NCI-H1694 treated with DMSO at 0.1 percent for 48 hours (cell line): ENCODE measurements at places on chromosomes 2 and 18.

DNA sequence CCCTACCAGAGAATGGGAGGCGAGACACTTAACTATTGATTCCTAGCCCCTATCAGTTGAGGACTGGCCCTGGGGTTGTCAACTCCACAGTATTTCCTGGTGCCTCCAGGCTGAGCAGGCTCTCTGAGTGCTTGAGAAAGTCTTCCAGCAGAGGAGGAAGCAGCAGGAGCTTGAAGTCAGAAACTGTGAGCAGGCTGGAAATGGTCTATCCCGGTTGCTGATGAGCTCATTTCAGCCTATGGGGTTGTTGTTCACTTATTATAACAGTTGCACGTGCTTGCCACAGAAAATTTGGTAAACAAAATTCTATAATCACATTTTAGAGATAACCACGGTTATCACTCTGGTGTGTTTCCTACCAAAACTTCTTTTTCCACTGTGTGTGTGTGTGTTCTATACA is 254.7 kb upstream of the THUMPD2 start:
- no peak for DNase-seq

DNA sequence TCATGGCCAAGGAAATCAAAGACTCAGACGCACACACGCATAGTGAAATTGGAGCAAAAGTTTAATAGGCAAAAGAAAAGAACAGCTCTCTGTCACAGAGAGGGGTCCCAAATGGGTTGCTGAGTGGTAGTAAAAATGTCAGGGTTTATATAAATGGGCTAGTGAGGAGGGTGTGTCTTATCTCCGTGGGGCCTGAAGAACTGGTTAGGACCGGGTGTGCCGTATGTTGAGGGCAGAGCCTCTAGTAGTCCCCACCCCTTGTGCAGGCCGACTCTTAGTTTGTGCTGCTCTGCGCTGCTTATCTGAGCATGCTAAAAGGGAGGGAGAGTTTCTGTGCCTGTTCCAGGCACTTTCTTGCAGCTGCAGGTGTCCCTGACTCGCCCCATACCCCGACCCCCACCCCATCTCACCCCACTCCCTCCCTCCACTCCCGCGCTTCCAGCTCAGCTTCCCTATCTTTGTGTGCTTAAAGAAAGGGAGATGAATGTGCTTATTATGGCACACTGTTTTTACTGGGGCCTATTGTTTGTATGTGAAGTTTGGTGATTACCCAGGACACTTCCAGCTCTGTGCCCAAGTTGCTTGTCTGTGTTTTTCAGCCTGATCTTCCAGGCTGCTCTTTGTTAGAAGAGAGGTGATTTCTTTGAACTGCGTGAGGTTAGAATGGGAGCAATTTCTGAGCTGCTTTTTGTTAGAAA is 167.4 kb downstream of the SPAG16 start:
- DNase-seq = no peak

GRCh38 chr2:213429516-213429915 is 145.3 kb downstream of the SPAG16 start:
- DNase-seq = no peak

DNA sequence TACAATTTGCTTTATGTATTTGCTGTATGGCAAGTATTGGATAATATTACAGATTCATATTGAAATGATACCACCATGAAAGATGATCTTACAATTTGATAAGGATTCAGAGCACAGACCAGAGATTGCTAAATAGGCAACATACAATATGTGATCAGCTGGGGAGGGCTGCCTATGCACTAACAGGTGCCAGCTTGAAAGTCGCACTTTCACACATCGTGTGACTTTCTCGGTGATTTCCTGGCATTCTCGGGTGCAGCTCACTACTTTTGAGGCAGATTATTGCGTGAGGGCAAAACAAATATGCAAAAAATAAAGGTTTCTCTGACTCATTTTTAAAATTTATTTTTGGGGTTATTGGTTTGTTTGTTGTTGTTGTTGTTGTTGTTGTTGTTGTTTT is 36.0 kb downstream of the RBMS1 start:
- no peak for DNase-seq

- peak; percentile 61 for DNase-seq
Observed at GRCh38 chr2:45918463-45919159, 267.1 kb downstream of the PRKCE start.

DNA sequence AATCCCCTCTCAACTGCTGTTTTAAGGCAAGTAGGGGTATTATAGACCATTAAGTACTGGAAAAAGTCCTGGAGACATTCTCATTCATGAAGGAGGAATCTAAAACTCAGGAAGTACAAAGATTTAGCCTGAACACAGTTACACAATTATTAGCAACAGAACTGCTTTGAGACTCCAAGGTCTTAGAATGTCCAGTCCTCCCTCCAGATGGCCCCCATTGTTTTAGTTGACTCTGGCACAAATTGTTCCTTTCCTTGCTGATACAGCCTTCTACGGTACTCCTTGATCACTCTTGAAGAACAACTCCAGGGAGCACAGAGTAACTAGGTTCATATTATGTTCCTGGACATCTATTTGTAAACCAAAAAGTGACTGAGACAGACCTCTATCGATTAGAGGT is 210.1 kb upstream of the RND3 start:
- DNase-seq = no peak

DNA sequence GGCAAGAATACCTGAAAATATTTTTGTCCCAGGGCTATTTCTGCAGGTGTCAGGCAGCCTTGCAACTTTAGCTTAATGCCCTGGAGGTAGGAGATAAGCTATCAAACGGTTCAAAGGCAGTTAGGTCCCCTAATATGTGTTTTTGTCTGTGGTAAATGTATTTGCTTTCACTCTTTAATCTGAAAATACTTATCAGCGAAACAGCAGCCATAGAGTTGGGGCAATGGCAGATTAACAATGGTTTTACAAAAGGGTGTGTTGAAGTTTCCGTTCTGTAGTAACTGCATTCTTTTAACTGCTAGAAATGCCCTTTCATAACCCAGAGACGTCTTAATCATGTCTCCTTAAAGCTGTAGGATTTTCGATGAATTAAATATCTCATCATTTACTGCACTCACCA is 265.0 kb upstream of the TRIB2 start:
- no peak for DNase-seq

GRCh38 chr2:75605770-75606529 is 40.6 kb upstream of the MRPL19 start:
- no peak for DNase-seq

DNA sequence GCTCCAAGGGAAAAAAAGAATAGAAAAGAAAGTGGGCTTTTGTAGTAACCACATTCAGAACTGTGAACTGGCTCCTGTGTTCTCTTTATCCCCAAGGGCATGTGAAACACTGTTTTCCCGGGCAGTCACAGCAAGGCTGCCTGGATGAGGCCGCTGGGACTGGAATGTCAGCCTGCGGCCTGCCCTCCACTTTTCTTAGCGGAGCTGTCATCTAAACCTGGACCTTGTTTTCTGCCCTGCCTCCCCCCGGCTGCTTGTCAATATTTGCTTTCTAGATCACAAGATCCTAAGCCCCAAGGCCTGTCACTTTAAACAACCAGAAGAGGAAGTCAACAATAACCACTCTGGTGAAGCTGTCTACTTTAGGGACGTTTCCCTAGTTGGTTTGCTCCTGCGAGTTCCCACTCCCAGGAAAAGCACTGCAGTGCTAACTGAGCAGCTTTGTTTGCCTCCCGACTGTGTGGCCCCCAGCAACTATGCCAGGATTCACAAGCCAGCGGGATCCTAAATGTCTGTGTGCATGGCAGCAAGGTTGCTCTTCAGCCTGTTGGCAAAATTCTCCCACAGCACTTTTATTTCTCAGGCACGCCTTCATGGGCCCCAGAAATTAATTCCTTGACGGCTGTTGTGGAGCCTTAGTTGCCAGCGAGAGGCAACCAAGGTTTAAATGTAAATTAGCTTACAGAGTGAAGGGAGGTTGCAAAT is 30.6 kb downstream of the SOWAHC start:
- no peak for DNase-seq

- no peak for DNase-seq
Observed at GRCh38 chr2:3280197-3280596, 97.4 kb downstream of the EIPR1 start.

GRCh38 chr2:189676471-189676870 is 2.0 kb downstream of the ANKAR start:
- DNase-seq = no peak
